OCI-LY7 (cell line): ENCODE measurements at places on chromosomes 2 and 18. TPM values are rescaled to one million over a fixed set of nuclear protein-coding genes. Genes with fewer than 3 reads are reported as not detected.

Gene LHCGR
- not detected in 2 replicates for total RNA-seq

Gene HOXD4
- not detected in 2 replicates for total RNA-seq

Gene NEUROD1
- not detected in 2 replicates for total RNA-seq

Gene FOXI3
- total RNA-seq = not detected in 2 replicates

Gene PPM1B
- 42.7 and 49.8 TPM in 2 replicates for total RNA-seq

Gene MAP4K3
- 17.5 and 19.1 TPM in 2 replicates for total RNA-seq

Gene LMAN1
- 46.4 and 48.2 TPM in 2 replicates for total RNA-seq

Gene CXCR4
- total RNA-seq = 243 and 289 TPM in 2 replicates

Gene NAT8
- total RNA-seq = not detected in 2 replicates

Gene IMPA2
- total RNA-seq = 51.9 and 55.8 TPM in 2 replicates

Gene GPATCH11
- total RNA-seq = 18.9 and 24.5 TPM in 2 replicates

Gene ANKRD23
- 6.7 and 6.9 TPM in 2 replicates for total RNA-seq

Gene SEMA4C
- 0.19 TPM in 1 of 2 replicates, not detected in the other for total RNA-seq

Gene GPR45
- total RNA-seq = not detected in 2 replicates

Gene DAW1
- total RNA-seq = not detected in 2 replicates

Gene STAT4
- not detected in 2 replicates for total RNA-seq

Gene TNFRSF11A
- total RNA-seq = not detected in 2 replicates

Gene HOXD9
- total RNA-seq = not detected in 2 replicates

Gene AGBL5
- total RNA-seq = 42.0 and 51.8 TPM in 2 replicates

Gene FER1L5
- not detected in 2 replicates for total RNA-seq

Gene IRS1
- total RNA-seq = 23.5 and 23.6 TPM in 2 replicates

Gene FAP
- total RNA-seq = not detected in 2 replicates

Gene TSPYL6
- total RNA-seq = not detected in 2 replicates

Gene WIPF1
- 183 and 192 TPM in 2 replicates for total RNA-seq

Gene MAPK4
- total RNA-seq = not detected in 2 replicates

Gene PSMA8
- total RNA-seq = 0.19 and 0.37 TPM in 2 replicates

Gene C2orf80
- not detected in 2 replicates for total RNA-seq

Gene OTOS
- total RNA-seq = not detected in 2 replicates

Gene RGPD4
- total RNA-seq = not detected in 2 replicates

Gene PRR30
- not detected in 2 replicates for total RNA-seq

Gene SKA1
- 29.2 and 31.1 TPM in 2 replicates for total RNA-seq

Gene MSTN
- not detected in 2 replicates for total RNA-seq
